ENCODE measurements at places on chromosomes 12 and 14.

DNA sequence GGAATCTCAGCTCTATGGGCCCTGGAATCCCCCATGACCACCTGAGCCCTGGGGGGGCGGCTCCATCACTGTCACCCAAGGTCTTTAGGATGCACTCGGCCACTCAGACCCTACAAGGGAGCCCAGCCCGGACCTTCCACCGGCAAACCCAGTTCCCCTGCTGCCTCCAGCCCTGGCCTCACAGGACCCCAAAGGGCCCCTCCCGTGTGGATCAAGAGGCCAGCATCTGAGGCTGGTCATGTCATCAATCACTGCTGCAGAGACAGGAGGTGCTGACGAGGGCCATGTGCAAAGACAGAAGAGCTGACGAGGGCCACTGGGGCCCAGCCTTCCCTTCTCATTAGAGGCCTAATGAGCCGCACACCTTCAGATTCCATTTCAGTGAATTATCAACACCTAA is 39.0 kb upstream of the SFSWAP start:
- no peak for DNase-seq

DNA sequence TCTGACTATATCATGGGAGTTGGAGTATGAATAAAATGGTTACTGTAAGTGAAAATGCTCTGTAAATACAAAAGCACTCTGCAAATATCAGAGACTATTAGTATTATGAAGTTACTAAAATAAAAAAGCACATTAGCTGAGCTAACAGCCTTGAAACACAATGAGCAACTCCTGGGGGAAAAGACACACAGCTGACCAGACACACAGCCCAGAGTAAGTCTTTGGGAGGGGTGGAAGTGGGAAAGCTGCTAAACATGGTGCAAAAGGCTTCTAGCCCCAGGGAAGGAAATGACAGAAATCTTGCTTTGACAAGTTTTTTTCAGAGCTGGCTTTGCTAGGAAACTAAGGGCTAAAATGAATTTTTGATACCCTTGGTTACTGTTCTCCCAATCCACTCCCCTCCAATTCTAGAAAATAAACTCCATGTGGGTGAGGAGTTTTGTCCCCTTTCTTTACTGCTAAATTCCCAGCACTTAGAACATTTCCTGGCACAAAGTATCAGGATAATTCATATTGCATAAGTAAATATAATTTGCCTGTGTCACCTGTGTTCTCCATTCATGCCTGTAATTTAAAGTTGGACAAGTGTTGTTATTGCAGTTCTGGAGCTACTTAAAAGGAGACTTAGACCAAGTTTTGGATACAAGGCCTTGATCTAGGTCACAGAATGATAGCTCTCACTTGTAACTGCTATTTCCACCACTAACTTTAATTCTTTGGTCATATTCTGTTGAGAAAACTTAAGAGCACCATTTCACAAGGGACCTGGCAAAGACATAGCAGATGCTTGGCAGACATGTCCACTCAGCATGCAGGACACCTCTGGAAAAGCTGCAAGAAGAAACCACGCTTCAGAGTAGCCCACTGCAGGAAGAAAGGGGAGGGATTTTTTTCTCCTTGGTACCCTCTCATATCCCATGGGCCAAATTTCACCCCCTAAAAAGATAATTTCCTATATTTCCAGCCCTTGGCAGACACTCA is 19.0 kb upstream of the RAB3IP start:
- DNase-seq = no peak

GRCh38 chr12:28415755-28416154 is 225.5 kb downstream of the CCDC91 start:
- DNase-seq = no peak

DNA sequence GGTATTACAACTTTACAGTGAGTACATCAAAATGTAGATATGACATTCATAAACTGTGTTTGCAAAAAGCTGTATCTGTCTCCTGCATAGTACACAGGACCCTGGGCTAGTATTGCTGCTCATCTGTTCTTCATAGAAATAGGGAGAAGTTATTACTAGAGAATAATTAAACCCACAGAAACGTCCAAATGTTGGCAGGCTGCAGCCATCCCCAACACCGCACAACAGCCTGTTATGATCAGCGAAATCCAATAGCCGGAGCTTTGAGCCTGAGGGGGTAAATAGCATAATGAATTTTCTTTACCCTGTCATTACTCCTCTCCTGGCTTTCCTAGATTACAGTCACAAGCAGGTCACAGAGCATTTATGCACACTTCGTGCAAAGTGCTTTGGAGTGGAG is 178.0 kb downstream of the DACT1 start:
- no peak for DNase-seq

DNA sequence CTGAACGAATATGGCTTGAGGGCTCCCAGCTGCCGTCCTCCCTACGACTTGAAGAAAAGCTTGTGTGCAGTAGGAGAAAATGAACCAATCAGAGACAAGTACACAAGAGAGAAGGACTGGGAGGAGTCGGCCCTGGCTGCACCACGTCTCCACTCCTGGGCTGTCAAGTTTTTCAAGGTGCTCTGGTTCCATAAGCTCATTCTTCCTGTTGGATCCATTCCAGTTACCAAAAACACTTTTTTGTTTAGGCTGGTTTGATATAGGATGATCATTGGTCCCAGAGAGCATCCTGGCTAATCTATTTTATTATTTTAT is 2.8 kb upstream of the A2ML1 start:
- DNase-seq = no peak

DNA sequence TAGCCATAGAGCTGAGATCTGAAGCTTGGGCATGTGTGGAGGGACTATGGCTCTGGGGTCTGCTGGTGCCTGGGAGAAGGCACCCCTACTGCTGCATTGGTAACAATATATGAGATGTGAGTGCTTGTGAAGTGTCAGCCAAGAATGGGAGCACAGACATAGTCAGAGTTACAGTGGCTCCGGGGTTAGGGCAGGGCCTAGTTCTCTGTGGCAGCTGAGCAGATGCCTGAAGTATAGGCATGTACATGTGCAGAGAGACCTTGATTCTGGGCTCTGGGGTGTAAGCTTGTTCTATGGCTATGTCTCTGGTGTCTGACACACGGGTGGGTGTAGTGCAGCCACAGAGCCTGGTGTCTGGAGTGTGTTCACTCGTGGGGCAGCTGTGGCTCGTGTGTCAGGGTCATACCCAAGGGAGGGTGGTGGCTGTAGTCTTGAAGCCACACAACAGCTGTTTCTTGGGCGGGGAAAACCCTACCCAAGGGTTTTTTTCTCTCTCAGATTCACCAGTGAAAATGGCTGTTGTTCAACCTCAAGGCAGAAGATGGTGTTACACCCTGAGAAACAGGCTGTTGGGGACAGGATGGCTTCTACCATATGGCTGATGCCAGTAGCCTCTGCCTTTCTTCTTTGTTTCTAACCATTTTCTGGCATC is 11.9 kb upstream of the TCL1A start:
- no peak for DNase-seq

DNA sequence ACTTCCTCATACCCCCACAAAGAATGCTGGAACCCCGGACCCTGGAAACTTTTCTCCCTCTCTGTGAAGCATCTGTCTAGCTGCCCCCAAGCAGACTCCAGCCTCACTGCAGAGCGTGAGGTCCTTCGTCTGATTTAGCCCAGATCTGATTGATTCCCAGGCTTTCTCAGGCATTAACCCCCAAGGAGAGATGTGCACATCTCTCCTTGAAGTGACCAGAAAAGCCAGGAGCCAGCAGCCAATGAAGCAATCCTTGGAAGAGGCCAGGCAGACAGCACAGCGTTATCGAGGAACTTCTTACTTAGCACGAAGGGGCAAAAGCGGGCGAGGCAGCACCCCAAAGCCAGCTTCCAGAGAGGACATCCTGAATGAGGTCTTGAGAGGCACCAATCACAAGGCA is 100.7 kb downstream of the ZFP36L1 start:
- no peak for DNase-seq

DNA sequence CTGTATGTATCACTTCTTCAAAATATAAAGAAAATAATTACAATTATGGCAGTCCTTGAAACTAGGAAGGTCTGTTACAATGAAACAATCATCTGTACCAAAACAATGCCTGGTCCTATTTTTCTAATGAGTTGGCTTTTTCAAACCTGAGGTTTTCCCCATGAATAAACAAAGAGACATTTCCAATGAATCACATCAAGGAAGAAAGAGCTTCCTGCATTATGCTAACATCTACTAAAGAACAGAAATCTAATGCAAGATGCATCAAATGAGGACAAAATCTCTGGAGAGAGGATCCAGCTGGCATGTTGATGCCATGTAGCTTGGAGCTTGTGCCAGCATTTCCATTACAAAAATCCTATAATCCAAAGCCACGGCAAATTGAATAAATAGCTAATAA is 29.3 kb downstream of the NIN start:
- DNase-seq = no peak
